ENCODE measurements at places on chromosomes 2 and 18.

DNA sequence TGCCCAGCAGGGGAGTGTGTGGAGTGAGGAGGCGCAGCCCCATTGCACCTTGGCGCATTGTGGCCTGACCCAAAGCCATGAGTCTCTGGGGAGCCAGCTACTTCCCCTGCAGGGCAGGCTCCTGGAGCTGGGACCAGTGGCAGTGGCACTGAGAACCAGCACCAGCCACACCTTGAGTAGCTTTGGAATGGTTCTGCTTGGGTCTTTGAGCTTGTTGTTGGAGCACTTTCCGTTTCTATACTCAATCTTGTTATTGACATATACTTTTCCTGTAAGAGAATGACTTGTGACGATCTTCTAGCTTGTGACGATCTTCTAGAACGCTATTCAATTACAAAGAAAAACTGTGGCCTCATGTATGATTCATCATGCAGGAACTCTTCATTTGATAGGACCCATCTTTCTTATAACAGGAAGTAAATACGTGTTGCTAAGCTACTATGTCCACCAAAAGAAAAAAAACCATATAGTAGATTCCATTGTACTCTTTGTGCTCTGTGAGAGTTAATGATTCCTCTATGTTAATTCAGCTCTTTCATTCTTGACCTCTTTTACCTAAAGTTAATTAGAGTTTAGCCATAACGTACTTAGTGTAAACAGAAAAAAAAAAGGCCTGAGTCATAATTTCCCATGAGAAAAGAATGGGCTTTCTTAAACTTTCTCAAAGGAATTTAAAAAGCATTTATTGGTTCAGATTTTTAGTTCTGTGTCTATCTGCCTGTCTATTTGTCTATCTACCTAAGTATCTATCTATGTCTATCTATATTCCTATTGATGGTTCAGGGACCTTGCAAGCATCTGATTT, 113.1 kb downstream of the GATA6 start:
- H3K27ac ChIP-seq, result peak overlapping the region; percentile 87
- peaks cover 17% of the 10 kb centered on the region for H3K4me1 ChIP-seq
- no peak for DNase-seq
- peaks cover 11% of the 10 kb centered on the region for H3K27me3 ChIP-seq
- H3K36me3 ChIP-seq, result no peaks in the 10 kb centered on the region

GRCh38 chr2:63163161-63163820, 112.7 kb downstream of the OTX1 start:
- no peak overlapping the region for H3K27ac ChIP-seq
- no peaks in the 10 kb centered on the region for H3K4me1 ChIP-seq
- peaks cover 20% of the 10 kb centered on the region for H3K36me3 ChIP-seq
- no peaks in the 10 kb centered on the region for H3K27me3 ChIP-seq

- peak overlapping the region; percentile 98 for H3K27ac ChIP-seq
- peaks cover 41% of the 10 kb centered on the region for H3K36me3 ChIP-seq
- H3K27me3 ChIP-seq, result no peaks in the 10 kb centered on the region
- H3K4me1 ChIP-seq, result peaks cover 40% of the 10 kb centered on the region
- no peak for DNase-seq
Measured at GRCh38 chr18:35241448-35241804, 592 bp downstream of the ZNF397 start.

- no peak for DNase-seq
- H3K4me3 ChIP-seq, result no peak overlapping the region
- no peak overlapping the region for H3K27ac ChIP-seq
- H3K27me3 ChIP-seq, result no peaks in the 10 kb centered on the region
- H3K36me3 ChIP-seq, result no peaks in the 10 kb centered on the region
Measured at GRCh38 chr2:9385841-9386240, 37.5 kb downstream of the ITGB1BP1 start.

- DNase-seq, result no peak
- no peaks in the 10 kb centered on the region for H3K27me3 ChIP-seq
- no peak overlapping the region for H3K4me3 ChIP-seq
- no peak overlapping the region for H3K27ac ChIP-seq
- H3K4me1 ChIP-seq, result no peaks in the 10 kb centered on the region
- H3K36me3 ChIP-seq, result no peaks in the 10 kb centered on the region
Measured at GRCh38 chr18:27608742-27609141, 423.6 kb upstream of the CHST9 start.

DNA sequence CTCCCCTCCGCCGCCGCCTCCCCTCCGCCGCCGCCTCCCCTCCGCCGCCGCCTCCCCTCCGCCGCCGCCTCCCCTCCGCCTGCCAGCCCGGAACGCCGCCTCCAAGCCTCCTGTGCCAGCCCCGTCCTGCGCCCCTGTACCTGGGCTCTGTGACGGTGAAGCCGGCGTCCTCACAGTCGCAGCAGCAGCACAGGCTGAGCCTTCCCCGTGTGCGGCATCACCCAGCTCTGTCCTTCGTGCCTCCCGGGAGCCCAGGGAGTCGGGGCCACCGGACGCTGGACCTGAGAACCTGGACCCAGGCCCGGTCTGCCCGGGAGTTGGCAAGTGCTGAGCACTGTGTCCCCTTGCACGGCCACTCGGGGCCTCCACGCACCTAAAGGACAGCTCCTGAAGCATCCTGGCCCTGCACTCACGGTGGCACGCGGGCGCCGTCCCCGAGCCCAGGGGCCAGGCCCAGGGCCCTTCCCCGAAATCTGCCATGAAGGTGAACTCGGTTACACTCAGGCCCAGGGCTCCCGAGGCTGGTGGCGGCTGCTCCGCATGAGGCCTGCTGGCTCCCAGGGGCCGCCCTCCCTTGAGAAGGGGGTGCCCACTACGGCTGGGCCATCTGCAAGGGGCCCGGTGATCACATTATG, 32.9 kb downstream of the RTP5 start:
- H3K36me3 ChIP-seq, result no peaks in the 10 kb centered on the region
- no peak overlapping the region for H3K4me3 ChIP-seq
- DNase-seq, result no peak
- H3K4me1 ChIP-seq, result peaks cover 2% of the 10 kb centered on the region

- no peaks in the 10 kb centered on the region for H3K27me3 ChIP-seq
- H3K27ac ChIP-seq, result peak overlapping the region; percentile 96
- H3K4me1 ChIP-seq, result peaks cover 71% of the 10 kb centered on the region
- H3K4me3 ChIP-seq, result peak overlapping the region; percentile 92
Measured at GRCh38 chr2:84904717-84905174, 710 bp upstream of the TMSB10 start.

- peaks cover 3% of the 10 kb centered on the region for H3K27me3 ChIP-seq
- no peaks in the 10 kb centered on the region for H3K36me3 ChIP-seq
- H3K27ac ChIP-seq, result no peak overlapping the region
- H3K4me1 ChIP-seq, result no peaks in the 10 kb centered on the region
- no peak overlapping the region for H3K4me3 ChIP-seq
- DNase-seq, result no peak
Measured at GRCh38 chr2:53473236-53473635, 294.4 kb upstream of the CHAC2 start.

GRCh38 chr2:136031711-136032110, 46.3 kb upstream of the DARS1 start:
- DNase-seq, result no peak
- H3K27ac ChIP-seq, result no peak overlapping the region
- no peaks in the 10 kb centered on the region for H3K4me1 ChIP-seq
- no peaks in the 10 kb centered on the region for H3K36me3 ChIP-seq
- no peak overlapping the region for H3K4me3 ChIP-seq

DNA sequence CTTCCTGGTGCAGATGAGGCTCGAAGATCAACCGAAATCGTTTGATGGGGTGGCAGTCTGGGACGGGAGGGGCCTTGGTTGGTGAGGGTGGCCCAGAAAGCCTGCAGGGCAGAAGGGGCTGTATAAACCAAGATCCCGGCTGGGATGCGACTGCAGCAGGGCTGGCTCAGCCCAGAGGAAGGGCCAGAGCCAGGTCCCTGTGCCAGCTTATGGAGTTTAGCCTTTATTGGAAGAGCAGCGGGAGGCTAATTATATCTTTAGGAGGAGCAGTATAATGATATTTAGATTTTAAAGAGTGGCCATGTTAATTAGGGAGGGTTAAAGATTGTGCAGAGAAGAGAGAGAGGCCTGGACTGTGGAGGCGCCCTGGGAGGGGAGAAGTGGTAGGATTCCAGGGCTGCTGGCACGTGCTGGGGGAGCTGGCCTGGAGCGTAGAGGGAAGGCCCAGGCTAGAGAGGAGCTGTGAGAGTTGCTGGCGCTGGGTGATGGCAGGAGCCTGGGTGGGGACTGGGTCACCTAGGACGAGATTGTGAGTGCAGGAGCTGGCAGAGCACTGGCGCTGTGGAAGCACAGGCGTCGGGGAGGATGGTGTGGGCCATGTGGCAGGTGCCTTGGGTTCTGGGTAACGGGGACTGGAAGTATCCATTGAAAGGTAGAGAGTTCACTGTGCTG, 25.1 kb downstream of the TRAF3IP1 start:
- H3K27ac ChIP-seq, result no peak overlapping the region
- H3K4me1 ChIP-seq, result no peaks in the 10 kb centered on the region
- H3K4me3 ChIP-seq, result no peak overlapping the region

GRCh38 chr2:218343591-218343990, 13.1 kb upstream of the CATIP start:
- H3K36me3 ChIP-seq, result no peaks in the 10 kb centered on the region
- H3K27me3 ChIP-seq, result no peaks in the 10 kb centered on the region

GRCh38 chr18:26574958-26575864, 26.9 kb upstream of the KCTD1 start:
- H3K27me3 ChIP-seq, result peaks cover 34% of the 10 kb centered on the region
- H3K36me3 ChIP-seq, result no peaks in the 10 kb centered on the region
- peaks cover 12% of the 10 kb centered on the region for H3K4me1 ChIP-seq
- no peak for DNase-seq
- peak overlapping the region; percentile 57 for H3K4me3 ChIP-seq
- no peak overlapping the region for H3K27ac ChIP-seq

DNA sequence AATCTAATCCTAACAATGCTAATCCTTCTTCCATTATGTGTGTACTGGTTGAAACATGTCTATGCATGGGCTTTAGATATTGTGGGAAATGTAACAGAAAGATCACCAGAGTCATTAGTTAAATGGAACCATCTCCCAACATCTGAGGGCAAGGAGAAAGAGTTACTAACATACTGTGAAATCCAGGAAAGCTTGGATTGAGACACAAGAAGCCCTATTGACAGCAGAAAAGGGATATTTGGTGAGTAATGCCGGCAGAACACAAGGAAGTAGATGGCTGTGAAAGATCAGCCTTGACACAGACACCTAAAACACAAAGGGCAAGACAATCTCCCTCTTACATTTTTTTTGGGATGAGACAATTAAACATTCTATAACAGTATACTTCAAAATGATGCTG, 28.5 kb upstream of the LAMA1 start:
- H3K4me3 ChIP-seq, result no peak overlapping the region
- DNase-seq, result no peak
- H3K27me3 ChIP-seq, result no peaks in the 10 kb centered on the region
- no peaks in the 10 kb centered on the region for H3K36me3 ChIP-seq

- no peak overlapping the region for H3K27ac ChIP-seq
- H3K4me1 ChIP-seq, result no peaks in the 10 kb centered on the region
- H3K27me3 ChIP-seq, result no peaks in the 10 kb centered on the region
- no peaks in the 10 kb centered on the region for H3K36me3 ChIP-seq
Measured at GRCh38 chr2:120769076-120769786, 33.6 kb downstream of the GLI2 start.

DNA sequence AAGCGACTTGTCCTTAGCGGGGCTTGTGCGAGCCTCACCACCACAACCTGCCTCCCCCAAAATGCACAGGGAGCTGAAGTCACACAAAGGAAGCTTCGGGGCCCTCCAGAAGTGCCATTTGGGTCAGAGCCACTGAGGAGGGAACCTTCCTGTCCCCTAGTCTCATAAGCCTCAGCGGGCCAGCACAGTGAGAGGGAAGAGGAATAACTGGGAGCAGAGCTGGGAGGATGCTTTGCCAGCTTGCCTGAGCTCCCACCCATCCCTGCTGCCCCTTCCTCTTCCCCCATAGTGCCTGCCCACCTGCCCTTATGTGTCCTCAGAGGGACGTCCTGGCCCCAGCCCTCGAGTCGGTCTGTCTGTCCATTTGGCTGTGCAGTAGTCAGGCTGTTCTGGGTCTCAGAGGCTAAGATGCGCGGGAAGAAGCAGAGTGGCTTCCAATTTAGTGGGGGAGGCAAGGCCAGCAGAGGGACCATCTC, 51.8 kb upstream of the GPR17 start:
- no peak overlapping the region for H3K4me3 ChIP-seq
- no peak overlapping the region for H3K27ac ChIP-seq
- H3K4me1 ChIP-seq, result no peaks in the 10 kb centered on the region
- H3K27me3 ChIP-seq, result no peaks in the 10 kb centered on the region
- no peak for DNase-seq

- no peak for DNase-seq
- H3K27ac ChIP-seq, result no peak overlapping the region
- H3K27me3 ChIP-seq, result peaks cover 67% of the 10 kb centered on the region
- H3K36me3 ChIP-seq, result no peaks in the 10 kb centered on the region
- H3K4me1 ChIP-seq, result peaks cover 2% of the 10 kb centered on the region
- no peak overlapping the region for H3K4me3 ChIP-seq
Measured at GRCh38 chr2:19673213-19673791, 228.5 kb downstream of the TTC32 start.

DNA sequence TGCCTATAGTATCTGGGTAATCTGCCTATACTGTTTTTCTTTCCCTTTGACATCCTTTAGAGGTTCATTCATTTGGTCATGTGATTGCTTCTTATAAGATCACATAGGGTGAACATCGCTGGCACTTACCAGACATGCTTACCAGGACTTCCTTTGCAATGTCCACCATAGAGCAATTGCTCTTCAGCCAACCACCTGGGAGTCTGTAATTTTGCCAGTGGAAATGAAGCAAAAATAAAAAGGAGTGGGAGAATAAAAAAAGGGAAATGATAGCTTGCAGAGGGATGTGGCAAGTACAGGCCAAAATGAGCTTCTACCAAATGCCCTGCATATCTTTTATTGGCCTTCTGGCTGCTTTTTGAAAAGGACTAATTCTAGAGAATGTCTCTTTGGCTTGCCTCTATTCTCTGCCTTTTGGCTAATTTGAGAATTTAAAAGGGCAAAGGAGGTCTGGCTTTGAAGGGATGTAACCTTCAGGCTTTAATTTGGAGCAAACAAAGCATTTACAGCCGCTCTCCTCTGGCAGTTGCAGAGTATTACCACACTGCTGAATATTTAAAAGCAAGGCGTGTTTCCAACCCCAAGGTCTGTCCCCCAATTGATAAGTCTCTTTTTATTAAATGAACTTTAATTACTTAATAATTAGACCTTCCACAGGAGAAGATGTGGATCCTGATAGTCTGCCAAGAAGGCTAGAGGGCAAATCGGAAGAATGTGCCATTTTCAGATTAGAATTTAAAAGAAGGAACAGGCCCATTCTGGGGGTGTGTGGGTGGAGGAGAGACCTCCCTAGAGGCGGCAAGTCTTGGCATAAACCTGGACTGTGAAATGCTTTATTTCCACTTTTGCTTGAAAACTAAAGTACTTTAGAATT, 557.9 kb downstream of the DCC start:
- no peak for DNase-seq
- H3K27ac ChIP-seq, result no peak overlapping the region
- H3K4me3 ChIP-seq, result no peak overlapping the region
- no peaks in the 10 kb centered on the region for H3K27me3 ChIP-seq

DNA sequence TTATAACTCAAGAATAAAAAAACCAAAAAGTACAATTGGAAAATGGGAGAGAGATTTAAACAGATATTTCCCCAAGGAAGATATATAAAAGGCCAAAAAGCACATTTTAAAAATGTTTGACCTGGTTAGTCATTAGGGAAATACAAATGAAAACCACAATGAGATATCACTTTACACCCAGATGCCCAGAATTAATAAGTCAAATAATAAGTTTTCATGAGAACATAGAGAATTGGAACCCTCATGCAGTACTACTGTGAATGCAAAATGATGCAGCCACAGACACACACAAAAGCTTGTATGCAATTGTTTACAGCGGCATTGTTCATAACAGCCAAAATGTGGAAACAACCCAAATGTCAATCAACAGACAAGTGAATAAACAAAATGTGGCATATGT, 165.9 kb downstream of the ZNF385B start:
- H3K4me3 ChIP-seq, result no peak overlapping the region
- no peaks in the 10 kb centered on the region for H3K36me3 ChIP-seq
- H3K27me3 ChIP-seq, result peaks cover 9% of the 10 kb centered on the region
